ENCODE measurements at places on chromosomes 2 and 18.

DNA sequence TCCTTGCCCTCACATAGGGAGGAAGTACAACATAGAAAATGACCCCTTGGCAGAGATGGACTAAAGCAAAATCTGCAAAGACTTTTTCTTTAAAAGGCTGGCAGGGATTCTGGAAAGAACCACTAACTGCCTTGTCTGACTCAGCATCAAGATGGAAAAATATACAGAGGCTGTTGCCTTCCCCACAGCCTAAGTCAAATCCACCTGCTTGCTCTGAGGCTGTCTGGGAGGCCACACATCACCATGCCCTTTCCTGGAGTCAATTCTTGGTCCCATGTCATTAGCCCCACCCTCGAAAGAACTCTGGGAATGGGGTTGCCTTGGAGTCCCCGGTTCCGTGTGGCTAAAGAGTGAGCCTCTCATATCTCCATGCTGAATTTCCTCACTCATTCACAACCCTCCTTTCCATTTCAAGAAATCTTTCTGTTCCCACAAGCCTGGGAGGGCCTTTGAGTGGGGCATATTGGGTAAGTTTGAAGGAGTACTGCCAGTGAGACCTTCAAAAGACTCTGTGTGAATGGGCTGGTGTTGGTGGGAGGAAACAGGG is 39.4 kb downstream of the BMP10 start:
- no peak for DNase-seq

- no peak for DNase-seq
These were observed 9.1 kb upstream of the ATP6V1C2 start for GRCh38 chr2:10712185-10712809.

DNA sequence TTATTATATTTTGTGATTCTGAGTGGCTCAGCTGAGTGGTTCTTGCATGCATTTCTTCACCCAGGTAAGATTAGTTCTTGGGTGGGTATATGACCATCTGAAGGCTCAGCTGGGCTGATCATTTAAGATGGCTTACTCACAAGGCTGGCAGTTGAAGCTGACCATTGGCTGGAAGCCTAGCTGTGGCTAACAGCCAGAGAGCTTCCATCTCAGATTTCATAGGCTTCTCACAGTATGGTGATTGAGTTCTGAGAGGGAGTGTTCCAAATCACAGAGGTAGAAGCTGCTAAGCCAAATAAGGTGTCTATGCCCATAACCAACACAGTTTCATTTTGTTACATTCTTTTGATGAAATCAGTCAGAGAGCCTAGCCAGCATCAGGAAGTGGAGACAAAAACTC is 117.4 kb upstream of the RPRM start:
- peak; percentile 83 for DNase-seq

DNA sequence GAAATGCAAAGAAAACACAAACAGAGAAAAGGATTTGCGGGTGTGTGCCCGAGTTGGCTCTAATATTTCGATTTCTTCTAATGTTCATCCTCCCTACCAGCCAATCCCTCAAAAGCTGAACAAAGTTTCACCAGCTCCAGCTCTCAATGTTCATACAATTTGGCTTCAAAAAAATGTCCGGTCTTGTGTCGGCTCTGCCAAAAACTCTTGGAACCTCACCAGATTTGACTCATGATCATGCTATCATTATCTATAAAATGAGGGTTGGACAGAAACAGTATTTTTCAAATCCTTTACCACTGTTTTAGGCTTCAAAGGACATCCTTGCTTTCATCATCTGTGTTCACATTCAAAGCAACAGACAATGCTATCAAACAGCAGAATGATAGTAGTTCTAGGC is 88.2 kb downstream of the CRACDL start:
- no peak for DNase-seq

DNA sequence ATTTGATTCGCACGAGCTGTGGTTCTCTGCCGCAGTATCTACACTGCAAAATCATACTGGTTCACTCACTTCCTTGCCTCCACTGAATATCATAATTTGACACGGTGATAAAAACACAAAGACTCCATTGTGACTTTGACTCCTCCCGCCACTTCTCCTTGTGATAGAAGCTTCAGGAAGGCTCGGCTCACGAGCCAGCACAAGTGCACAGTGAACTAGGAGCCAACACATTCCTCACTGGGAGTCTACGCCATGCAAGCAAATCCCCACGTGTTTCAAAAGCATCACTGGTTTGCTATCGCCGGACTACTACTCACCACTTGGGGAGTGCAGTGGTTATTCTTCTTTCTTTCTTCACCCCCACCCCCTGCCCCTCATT is 293.3 kb upstream of the PARD3B start:
- DNase-seq = no peak

GRCh38 chr2:203418271-203418670 is 90.1 kb downstream of the ABI2 start:
- DNase-seq = no peak

Measured in LNCaP clone FGC (cell line).